ENCODE measurements at places on chromosomes 2 and 18.

DNA sequence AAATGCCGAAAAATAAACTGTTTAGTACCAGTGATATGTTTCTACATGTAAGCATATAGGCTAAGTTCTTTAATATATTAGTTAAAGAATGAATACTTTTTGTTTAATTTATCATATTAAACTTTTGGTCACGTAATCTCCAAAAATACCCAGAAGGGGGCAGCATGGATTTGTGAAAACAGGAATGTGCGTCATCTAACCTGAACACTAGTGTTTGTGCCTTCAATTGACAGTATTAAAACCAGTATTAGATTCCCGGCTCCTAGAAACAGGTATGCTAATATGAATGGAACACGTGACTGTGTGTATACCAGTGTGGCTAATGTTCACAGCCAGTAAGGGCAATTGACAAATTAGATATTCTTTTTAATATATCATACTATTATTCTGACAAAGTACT lies 51.8 kb downstream of the WDR7 start:
- DNase-seq: no peak

DNA sequence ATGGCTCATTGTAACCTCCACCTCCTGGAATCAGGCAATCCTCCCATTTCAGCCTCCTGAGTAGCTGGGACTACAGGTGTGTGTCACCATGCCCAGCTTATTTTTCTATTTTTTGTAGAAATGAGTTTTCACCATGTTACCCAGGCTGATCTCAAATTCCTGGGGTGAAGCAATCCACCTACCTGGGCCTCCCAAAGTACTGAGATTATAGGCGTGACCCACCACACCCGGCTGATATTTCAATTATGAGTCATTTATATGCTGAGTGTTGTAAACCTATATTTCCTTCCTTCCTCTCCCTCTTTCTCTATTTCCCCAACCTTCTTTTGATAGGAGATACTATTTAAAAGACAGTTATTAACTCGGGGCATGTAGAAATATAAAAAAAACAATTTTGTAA lies 469.6 kb upstream of the ID2 start:
- DNase-seq: no peak

DNA sequence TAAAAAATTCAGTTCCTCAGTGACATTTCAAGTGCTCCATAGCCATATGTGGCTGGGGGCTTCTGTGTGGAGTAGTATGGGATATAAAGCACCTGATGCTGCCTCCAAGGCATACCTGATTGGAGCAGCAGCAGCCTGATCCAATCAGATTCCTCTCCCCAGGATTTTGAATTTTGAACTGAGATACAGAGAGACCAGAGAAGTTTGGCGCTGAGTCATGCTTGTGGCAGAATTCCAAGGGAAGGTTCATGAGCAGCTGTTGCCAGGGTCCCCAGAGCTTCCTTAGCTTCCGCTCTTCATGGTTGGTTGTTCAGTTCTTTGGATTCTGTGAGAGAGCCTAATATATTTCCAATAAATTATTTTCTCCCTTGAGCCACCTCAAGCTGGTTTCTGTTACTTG lies 29.0 kb upstream of the CFAP36 start:
- DNase-seq: no peak

DNA sequence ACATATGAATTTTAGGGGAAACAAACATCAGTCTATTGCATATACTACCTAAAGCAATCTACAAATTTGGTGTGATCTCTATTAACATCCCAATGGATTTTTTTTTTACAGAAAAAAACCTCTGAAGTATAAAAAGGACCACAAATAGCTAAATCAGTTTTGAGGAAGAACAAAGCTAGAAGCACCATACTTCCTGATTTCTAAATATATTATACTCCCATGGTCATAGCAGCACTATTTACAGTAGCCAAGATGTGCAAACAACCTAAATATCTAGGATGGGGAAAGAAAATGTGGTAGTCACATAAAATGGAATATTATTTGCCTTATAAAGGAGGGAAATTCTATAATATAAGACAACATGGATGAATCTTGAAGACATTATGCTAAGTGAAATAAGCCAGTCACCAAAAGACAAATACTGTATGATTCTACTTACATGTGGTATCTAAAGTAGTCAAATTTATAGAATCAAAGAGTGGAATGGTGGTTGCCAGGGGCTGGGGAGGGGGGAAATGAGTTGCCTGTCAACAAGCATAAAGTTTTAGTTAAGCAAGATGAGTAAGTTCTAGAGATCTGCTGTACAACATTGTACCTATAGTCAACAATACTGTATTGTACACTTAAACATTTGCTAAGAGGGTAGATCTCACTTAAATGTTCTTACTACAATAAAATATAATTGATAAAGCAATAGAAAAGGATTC lies 17.6 kb upstream of the CASP8 start:
- no peak for DNase-seq

- DNase-seq: no peak
These were observed 141.7 kb upstream of the SERPINE2 start for GRCh38 chr2:224180810-224181209.

DNA sequence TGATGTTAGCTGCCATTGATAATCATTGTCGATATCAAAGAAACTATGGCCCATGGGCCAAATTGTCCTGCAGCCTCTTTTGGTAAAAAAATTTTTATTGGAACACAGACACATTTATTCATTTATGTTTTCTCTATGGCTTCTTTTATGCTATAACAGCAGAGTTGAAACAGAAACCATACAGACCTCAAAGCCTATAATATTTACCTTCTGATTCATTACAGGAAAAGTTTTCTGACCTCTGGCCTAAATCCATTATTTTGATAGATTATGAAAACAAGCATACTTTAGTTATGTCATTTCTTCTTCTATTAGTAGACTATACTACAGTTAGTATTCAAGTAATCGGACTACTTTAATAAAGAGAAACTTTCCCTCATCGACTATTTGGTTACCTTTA lies 349.7 kb upstream of the GALNT5 start:
- DNase-seq: no peak

DNA sequence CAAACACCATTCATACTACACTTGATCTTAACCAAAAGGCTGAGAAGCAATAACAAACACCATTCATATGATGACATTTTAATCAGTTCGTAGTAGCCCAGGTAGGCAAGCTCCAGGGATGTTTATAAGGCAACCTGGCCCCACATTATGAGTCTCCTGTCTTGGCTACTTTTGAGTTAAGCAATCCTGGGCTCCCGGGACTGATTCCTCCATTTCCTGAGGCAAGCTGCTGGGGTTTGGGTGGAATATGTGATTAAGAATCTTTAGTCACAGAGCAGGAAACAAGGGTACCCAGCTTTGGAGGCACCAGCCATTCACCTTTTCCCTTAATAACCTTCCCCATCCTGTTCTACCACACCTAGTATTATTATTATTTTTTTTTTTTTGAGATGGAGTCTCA lies 24.5 kb upstream of the SPRED2 start:
- DNase-seq: no peak

DNA sequence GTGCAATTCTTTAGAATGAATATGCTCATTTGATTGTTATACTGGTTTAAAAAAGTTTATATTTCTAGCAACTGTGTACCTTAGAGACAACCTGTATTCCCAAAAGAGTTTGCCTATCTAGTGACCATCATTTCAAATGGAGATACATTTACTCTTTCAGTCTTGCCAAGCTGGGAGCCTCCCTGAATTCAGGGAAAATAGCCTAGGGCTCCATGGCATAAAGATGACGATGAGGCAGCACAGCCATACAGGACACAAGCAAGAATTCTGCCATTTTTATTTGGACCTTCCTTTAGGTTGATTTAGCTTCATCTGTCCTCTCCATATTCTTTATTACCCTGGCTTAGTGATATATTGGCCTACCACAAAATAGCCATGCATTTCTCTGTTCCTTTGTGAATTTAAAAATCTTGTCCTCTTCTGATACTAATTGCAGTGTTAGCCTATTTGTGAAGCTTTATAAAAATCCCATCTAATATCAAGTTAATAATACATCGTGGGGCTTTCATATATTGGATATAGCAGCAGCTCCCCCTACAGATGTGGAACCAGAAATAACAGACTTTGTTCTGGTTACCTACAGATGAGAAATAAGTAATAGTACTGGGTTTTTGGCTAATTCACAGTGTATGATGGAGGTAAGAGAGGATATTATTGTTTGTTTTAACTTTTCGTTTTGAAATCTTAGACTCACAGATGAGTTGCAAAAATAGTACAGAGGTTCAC lies 1661.9 kb upstream of the PIK3C3 start:
- no peak for DNase-seq

DNA sequence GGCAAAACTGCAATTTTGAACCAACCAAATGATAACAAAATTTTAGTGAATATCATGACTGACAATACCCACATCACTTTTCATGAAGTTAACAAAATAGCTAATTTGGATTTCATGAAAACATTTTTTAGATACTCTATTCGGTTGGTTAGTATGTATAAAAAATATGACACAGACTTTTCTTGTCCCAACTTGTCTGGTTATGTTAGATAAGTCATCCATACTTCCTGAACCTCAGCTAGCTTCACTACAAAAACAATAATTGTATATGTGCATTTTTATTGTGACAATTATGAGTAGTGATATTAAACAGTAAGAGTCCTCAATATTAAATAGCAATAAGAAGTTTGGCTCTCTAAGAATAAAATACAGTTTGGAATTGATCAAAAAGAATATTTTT lies 408.1 kb upstream of the DSEL start:
- no peak for DNase-seq

GRCh38 chr2:192469612-192470011 lies 274.9 kb upstream of the TMEFF2 start:
- no peak for DNase-seq

DNA sequence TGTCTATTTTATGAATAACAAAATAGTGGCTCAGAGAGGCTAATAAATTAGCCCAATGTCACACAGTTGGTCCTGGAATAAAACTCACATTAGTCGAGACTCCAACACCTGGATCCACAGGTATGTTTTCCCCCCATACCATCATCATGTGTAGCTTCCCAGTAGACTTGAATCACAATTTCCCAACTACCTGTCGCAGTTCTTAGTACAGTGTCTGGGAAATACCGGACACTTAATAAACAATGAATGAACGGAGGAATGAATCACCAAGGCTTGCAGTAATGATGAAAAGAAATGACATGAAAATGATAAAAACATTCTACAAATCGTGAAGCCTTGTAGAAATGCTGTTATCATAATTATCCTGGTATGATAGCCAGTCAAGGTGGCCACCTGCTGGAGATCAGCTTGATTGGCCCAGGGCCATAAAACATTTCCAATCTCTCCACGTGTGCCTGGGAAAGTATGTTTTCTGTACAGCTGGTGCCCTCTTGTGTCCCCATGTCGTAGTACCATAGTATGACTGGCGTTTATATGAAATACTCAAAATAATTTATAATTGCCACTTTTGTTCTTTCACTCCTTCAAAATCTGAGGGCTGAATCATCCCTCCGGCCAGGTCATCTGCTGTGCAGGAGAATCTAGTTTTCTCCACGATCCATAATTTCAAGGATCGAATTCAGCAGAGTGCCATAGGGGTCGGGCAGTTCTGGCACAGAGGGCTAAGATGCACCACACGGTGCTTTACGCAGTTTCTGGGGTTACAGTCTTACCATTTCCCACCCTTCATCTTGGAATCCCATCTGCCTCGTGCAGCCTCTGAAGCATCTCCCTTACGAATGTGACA lies 95.4 kb downstream of the LAMA1 start:
- DNase-seq: no peak

GRCh38 chr2:204529795-204530463 lies 15.3 kb upstream of the PARD3B start:
- no peak for DNase-seq

- DNase-seq: no peak
These were observed 2.4 kb downstream of the MRPL33 start for GRCh38 chr2:27773959-27774358.

DNA sequence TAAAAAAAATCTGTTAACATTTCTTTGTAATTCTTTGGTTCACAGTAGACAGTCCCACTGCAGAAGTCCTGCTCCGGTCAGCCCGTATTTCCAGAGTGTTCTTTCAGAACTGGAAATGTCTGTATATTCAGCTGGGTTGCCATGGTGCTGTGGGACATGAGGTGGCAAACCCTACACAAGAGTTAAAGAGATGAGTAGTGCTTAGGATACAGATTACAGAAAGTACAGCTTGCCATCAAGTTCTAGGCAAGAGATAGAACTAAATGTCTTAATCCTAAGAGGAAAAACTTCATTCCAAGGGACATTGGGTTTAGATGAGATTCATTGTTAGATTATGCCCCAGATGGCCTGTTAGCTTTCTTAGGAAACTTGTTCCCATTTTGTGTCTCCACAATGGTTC lies 60.1 kb downstream of the FMNL2 start:
- DNase-seq: no peak

DNA sequence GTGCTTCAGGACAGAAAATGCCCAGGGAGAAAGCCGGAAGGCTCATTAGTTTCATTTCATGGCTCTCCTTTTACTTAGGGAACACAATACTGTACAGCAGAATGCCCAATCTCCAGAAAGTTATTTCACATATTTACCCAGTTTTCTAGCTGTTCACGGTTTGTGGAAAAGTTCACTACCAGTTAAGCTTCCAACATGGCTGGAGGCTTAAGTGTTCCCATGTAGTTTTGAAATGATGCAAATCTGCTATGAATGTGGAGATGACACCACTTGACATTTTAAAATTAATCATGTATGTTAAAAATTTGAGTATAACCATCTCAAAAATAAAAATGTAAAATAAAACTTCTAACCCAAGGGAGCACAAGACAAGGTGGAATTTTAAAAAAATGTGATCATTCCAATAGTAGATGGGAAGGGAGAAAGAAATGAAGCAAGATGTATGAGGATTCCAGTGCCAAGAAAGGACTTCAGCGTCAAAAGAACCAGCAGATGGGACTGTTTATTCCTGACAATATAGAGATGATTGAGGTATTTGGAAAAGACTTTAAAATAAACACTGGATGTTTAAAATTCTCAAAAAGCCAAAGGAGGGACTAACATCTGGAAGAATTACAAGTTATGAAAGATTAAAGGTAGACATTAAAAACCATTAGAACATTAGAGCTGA lies 60.9 kb upstream of the OSR1 start:
- no peak for DNase-seq

GRCh38 chr18:55868909-55869308 lies 280.9 kb upstream of the TCF4 start:
- no peak for DNase-seq

- no peak for DNase-seq
These were observed 148.0 kb upstream of the FN1 start for GRCh38 chr2:215583881-215584280.

DNA sequence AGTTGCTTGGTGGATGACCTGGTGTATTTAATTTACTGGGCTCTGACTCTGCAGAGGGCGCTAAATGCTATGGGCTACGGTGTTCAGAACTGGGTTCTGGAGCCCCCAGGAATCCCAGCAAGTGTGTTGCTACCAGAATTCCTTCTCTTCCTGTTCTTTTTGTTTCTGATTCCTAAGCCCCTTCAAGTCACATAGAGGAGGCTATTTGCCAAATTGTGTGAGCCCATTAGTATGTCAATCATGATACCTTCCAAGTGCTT lies 358.2 kb upstream of the SPRED2 start:
- no peak for DNase-seq

- no peak for DNase-seq
These were observed 17.8 kb downstream of the NLRC4 start for GRCh38 chr2:32246911-32247310.

All from activated CD4-positive, CD25-positive, alpha-beta regulatory T cell treated with anti-CD3 and anti-CD28 coated beads, Interleukin-2, amount 50 U/mL, for 72 hours (primary cell).